ENCODE measurements at places on chromosomes 4 and X.
A peak's percentile ranks its signal among the peaks of the same experiment; 100 is the strongest.

GRCh38 chr4:552019-552418 is 24.1 kb downstream of the TMEM271 start:
- DNase-seq = no peak

GRCh38 chr4:38132107-38132673 is 172.0 kb downstream of the PTTG2 start:
- DNase-seq = peak; percentile 87

DNA sequence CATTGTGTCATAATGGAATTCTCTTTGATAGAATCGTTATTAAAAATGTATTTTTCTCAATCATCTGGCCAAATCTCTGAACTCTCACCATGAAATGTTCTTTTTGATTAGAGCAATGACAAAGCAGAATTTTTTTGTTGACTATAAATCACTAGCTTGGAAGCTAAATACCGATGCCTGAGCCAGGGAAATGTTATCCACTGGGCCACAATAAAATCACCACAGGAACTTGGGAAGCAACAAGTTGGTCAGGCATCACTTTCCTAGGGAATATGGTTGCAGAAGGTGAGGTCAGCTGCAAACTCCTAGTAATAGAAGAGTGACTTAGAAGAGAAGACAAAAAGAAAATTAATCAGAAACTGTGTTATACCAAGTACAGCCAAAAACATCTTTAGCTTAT is 60.6 kb upstream of the CFAP47 start:
- DNase-seq = no peak

DNA sequence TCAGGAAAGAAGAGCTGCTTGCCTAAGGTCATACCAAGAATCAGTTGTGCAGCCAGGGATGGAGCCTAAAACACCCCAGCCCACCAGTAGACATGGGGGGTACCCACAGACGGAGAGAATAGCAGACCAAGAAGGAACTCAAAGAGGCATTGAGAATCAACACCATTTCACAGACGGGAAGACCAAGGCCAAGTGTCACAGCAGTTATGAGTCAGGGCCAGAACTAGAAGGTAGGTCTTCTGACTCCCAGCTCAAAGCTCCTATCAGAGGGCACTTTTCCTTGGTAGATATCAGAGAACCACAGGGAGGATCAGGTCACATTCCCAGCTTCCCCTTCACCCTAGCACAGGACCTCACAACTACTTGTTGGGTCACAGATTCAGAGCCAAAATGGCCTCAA is 14.5 kb downstream of the OTUD5 start:
- no peak for DNase-seq

DNA sequence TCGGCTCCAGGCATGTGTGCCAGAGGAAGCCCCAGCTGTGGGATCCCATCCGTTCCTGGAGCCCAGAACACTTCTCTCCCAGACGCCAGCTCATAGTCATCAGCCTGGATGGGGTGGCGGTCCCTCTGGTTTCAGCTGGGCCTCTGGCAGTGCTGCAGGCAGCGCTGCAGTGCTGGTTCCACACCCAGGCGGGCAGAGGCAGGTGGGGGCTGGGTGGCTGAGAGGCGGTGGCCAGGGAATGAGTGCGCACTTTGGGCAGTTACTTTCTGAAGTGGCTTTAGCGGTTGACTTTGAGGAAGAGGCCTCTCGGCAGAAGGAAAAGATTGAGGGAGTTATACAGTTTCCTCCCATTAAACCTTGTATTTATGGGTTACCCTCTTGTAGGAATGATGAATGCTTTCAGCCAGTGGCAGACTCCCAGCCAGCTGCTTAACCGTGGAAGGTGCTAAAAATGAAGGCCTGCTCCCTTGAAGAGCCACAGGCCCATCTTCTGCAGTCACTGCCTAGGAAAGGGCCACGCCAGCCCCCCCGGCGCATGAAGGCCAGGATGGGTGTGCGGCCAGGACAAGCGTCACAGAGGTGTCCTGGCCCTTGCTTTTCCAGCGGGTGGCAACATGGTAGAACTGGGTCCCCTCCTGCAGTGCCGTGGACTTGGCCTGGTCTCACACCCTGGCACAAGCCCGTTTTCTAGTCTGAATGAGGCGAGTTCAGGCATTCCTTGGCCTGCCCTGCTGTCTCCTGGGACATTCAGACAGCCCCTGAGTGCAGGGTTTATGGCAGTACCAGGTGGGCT is 9.9 kb downstream of the TADA2B start:
- DNase-seq = peak; percentile 69

GRCh38 chr4:67261971-67262370 is 283.3 kb downstream of the CENPC start:
- DNase-seq = no peak

- no peak for DNase-seq
Observed at GRCh38 chr4:29311247-29311646, 1408.9 kb upstream of the PCDH7 start.

DNA sequence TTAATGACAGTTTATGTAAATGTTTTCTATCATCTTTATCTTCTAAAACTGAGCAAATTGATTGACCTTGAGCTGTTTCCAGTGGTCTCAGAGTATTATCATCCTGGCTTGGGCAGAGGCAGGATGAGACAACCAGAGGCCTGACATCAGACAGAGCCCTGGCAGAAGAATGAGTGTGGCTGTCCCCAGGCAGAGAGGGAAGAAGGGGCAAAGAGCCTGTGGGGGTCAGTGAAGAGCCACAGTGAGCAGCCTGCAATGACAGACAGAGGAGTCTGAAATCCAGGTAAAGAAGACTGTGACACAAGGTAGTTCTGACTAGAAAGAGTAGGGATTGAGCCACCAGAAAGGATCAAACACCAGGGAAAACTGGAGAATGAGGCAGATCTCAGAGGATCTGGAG is 182.4 kb upstream of the ARSJ start:
- DNase-seq = no peak

DNA sequence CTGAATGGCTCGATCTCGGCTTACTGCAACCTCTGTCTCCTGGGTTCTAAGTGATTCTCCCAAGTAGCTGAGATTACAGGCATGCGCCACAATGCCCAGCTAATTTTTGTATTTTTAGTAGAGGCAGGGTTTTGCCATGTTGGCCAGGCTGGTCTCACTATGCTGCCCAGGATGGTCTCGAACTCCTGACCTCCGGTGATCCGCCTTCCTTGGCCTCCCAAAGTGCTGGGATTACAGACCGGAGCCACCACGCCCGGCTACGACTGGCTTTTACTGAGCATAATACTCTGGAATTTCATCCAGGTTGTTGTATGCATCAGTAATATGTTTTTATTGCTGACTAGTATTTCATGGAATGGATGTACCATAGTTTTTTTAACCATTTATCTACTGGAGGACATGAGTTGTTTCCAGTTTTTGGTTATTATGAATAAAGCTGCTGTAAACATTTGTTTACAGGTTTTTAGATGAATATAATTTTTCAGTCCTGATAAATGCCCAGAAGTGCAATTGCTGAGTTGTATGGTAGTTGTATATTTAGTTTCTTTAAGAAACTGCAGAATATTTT is 31.2 kb downstream of the N4BP2 start:
- no peak for DNase-seq

- DNase-seq = no peak
Observed at GRCh38 chr4:151176685-151177084, 77.3 kb downstream of the RPS3A start.

- peak; percentile 70 for DNase-seq
Observed at GRCh38 chr4:169492436-169493163, 119.8 kb downstream of the NEK1 start.

GRCh38 chrX:66074920-66075879 is 35.3 kb upstream of the VSIG4 start:
- no peak for DNase-seq

GRCh38 chr4:173763389-173763788 is 233.4 kb upstream of the HAND2 start:
- no peak for DNase-seq

GRCh38 chrX:11778230-11778629 is 20.2 kb downstream of the MSL3 start:
- DNase-seq = no peak

DNA sequence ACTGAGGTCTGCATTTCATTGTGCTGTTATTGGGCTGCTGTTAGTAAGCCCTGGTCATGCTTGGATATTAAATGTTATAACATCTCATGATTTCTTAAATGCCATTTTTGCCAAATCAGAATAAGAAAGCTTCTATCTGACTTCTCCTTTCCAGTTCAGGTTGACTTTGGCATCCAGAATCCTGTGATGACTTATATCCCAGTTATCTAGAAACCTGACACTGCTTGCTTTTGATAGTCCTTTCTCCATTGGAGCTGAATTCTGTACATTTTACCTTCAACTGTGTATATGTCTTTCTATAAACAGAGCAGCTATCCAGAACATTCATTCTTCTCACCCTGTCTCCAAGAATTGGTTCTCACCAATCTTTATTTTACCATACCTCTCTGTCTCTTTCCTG is 257.7 kb upstream of the GNPDA2 start:
- no peak for DNase-seq

- no peak for DNase-seq
Observed at GRCh38 chrX:99914635-99915034, 495.4 kb downstream of the PCDH19 start.

- peak; percentile 25 for DNase-seq
Observed at GRCh38 chrX:118730500-118731247, 3.3 kb downstream of the IL13RA1 start.

- DNase-seq = no peak
Observed at GRCh38 chr4:145324161-145324560, 143.8 kb upstream of the OTUD4 start.

DNA sequence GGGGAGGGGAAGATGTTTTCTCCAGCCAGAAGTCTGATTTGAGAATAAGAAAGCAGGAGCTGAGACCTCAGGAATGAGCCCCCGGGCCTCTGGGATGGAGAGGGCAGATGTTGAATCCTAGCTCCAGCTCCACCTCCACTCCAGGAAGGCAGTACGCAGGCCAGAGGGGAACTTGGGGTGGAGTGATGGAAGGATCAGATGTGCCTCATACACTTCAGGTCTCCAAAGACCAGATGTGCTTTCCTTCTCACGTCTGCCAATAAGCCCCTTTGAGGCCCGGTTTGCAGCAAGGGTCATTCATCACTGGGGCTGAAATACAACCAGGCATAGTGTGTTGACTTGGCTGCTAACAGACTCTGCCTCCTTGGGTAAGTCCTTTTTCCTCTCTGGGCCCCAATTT is 28.1 kb downstream of the STARD8 start:
- no peak for DNase-seq

- no peak for DNase-seq
Observed at GRCh38 chrX:82734140-82734539, 774.0 kb upstream of the POU3F4 start.

GRCh38 chr4:127580300-127580699 is 52.5 kb upstream of the INTU start:
- DNase-seq = no peak

All from AG20443 (cell line).